ENCODE measurements at places on chromosomes 2 and 18.

GRCh38 chr2:190126798-190127197 is 64.3 kb upstream of the MSTN start:
- DNase-seq, result no peak

- no peak for DNase-seq
Observed at GRCh38 chr18:58671632-58672564, 633 bp downstream of the MALT1 start.

DNA sequence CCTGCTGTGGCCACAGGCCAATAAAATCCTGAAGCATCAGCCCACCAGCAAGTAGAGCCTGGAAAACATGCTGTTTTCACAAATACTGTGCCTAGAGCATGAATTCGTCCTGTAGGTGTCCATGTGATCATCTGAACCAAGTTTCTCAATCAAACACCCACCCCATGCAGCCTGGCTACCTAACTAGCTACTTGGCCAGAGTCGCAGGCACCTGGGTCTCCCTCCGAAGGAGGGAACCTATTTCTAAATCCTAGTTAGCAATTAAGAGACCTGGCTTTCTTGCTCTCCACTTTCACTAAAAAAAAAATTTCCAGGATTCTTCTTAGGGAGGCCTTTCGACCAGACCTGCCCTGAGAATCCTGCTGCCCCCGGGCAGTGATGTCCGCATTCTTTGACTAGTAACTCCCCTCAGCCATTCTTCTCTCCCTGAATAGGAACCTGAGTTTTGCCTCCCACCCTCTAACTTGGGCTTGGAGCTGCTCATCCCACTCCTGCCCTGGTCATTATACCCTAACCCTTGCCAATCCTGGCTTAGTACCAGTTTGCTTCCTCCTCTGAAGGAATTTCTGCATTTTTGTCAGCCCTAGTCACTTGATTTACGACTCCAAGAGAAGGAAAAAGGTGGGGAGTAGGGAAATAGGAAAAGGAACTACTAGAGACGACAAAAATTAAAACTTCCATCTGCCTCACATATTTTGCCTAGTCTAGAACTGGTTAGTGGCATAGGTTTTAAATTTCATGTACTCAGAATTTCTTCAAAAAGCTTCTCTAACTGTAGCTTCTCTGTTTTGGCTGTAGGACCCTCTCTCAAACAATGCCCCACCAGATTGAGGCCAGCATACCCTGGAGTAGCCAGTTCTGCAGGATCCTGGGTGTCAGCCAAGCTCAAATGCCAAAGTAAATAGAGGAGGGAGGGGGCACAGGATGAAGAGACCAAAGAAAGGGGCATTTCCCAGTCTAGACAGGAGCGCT is 25.4 kb upstream of the TANK start:
- no peak for DNase-seq

DNA sequence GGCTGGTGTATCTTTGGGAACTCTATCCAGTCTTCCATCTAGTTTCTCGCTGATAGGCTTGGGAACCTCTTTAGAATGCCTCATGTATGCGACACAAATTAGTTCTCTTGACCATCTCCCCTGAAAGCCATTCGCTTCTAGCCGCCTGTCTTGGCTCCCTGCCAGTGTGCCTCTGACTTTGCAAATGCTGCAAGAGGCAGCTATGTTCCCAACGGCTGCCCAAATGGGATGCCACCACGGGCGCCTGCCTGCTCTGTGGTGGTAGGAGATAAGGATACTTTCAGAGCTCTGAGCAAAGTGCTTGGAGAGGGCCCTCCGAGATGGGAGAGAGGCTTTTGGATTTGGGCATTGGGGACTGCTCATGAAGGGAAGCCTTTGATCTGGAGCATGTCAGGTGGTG is 77.7 kb upstream of the IGFBP5 start:
- DNase-seq, result no peak

DNA sequence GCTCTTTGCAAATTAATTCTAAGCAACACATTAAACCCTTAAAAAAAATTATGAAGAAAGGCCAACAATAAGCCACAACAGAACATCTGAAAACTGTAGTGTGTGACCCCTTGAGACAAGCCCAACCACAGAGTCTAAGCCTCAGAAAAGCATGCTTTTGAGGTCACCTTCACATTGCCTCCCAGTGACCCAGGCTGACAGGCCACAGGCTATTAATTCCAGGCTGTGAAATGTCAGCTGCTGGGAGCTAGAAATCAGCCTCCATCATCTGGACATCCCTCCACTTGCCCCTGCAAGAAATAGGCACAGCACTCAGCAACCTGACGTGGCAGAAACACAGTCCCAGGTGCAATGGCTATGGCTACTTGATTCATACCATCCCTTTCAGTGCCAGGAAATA is 179.4 kb upstream of the ZFP36L2 start:
- DNase-seq, result no peak

DNA sequence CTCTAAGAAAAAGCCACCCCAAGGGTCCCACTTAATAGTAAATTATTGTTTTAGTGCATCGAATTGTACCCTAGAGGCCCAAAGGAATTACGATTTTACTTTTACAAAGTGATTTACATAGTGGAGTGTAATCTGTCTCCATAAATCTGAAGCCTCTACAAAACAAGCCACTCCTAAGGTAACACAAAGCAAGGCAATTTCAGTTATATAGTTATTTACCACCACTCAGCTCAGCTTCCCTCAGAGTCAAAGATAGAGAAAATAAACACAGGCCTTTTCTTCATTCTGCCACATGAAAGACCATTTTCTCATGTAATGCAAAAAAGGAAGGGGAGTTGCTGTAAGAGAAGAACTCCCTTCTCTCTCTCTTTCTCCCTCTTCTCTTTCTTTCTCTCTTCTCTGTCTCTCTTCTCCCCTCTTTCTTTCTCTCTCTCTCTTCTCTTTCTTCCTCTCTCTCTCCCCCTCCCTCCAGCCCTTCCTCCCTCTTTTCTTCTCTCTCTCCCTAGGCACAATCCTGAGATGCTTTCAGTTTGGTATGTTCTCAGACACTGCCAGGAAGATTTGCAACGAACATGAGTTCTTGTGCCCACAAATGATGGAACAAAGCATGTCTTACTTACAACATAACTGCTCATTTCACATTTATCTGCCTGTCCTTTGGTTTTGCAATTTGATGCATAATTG is 264.5 kb downstream of the BCL2 start:
- DNase-seq, result no peak

DNA sequence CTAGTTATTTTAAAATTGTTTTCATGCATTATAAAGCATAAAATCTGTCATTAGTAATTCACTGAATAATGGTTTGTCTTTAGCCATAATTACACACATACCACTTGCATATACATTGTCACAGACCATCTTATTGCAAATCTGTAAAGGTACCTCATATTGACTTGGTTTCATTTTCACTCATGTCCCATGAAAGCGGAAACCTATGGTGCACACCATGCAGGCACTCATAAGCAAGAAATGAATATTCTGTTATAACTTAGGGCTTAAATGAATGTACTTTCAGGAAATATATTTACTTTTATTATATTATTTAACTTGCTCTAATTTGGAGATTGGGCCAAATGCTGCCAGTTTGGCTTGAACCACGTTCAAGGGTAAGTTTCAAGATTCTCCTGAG is 29.2 kb upstream of the STK17B start:
- DNase-seq, result no peak

DNA sequence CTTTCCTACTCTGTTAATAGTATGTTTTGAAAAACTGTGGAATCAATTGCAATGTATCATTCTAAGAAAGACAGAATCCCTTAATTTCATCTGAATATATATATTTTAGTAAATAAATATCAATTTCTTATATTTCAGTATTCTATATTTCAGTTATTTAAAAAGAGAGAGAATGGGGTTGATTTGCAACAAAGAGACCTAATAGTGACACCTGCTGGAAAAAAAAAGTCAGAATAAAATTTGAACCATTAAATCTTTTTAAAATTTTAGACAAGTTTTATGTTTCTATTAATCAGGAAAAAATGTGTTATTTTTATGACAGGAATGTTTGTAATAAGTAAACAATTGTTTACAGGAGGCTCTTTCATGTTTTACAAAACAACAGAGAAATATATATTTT is 20.7 kb upstream of the CCNT2 start:
- DNase-seq, result no peak

Data from H4 (cell line).